ENCODE measurements at places on chromosomes 16 and 17.

DNA sequence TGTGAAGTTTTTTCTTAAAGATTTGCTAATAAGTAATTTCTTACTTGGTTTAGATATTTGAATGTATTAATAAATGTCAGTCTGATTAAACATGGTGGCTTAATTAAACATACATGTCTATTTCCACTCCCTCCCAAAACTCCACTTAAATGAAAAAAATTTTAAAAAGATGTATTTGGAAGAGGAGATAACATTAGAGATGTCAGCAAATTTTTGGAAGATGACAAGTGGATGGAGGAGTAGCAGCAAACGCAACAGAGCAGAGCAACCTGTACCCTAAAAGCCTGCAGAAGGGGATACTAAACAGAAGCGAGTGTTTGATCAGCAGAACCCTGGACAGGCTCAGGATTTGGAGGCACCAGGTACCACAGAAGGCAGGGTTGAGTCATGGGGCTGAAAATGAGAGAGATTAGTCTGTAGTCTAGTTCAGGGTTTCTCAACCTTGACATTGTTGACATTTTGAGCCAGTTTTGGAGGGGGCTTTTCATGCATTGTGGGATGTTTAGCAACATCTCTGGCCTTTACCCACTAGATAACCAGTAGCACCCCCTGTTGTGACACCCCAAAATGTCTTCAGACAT, 17.8 kb downstream of the LUC7L3 start:
- DNase-seq: no peak

DNA sequence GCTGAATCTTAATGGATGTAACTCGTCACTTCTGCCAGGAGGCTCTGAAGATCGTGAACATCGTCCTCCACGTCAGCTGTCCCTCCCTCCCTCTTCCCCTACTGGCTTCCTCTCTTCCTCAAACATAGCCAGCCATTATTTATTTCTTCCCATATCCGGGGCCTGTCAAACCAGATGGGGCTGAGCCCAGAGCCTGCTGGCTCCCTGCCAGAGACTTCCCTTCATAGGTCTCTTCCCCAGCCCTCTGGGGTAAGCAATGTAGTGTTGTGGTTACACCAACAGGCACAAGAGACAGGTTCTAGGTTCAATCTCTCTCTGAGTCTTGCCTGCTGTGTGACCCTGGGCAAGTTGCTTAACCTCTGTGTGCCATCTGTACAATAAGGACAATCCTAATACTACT, 40.1 kb upstream of the ZFP90 start:
- no peak for DNase-seq

DNA sequence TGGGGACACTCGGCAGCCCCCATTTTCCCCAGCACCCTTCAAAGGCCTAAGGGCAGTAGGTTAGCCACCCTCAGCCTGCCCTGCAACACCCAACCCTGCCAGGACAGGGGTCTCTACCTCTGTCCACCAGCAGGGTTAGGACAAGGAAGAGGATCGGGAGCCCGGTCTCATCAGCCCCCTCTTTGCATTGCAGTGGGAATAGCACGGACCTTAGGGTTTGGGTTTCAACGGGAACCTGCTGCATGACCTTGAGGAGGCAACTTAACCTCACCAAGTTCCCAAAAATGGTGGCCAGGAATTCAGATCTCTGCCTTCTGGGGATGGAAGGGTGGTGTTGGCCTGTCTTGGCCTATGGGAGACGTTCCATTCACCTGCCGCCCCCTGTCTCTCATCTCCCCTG, 20.2 kb upstream of the SPPL2C start:
- DNase-seq: no peak

DNA sequence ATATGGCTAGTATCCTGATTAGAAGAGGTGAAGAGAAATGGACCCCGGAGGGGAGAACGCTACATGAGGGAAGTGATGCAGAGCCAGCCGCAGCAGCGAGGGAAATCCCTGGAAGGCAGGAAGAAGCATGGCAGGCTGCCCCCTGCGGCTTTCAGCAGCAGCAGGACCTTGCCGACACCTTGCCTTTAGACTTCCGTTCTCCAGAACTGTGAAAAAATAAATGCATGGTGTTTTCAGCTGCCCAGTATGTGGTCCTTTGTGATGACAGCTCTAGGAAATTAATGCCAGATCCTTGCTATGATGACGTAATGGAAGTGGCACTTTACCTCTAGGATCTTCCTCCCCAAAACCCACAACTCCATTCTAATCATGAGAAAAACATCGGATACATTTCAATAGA, 9.7 kb upstream of the ZFP1 start:
- DNase-seq: peak; percentile 32

DNA sequence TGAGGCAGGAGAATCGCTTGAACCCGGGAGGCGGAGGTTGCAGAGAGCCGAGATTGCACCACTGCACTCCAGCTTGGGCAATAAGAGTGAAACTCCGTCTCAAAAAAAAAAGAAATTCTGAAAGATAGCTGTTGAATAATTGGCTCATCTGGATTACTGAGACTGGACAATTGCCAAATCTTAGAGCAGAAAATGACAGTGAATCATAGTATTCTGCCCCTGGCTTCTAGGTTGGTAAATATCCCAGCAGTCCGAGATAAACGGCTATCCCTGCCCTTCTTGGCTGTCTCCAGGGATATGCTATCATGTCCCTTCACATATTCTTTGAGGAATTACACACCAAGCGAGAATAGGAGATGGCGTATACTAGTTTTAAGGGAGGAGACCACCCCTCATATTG, 35.5 kb upstream of the METTL16 start:
- DNase-seq: no peak

GRCh38 chr16:1381612-1382406, 30.1 kb downstream of the GNPTG start:
- no peak for DNase-seq

DNA sequence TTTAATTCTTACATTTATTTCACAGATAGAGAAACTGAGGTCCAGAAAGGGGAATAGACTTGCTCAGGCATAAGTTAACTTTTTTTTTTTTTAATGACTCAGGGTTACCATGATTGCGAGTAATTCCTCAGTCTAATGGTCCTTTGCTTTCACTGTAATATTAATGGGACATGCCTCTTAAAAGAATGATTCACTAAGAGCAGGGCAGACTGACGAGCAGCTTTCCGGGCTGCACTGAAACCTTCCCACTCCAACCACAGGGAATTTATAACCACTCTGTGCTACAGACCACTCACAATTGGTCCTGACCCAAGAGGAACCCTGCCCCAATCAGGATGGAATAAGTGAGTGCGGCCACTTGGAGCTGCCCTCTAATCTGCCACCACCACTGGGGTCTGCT, 5.7 kb downstream of the HOXB2 start:
- DNase-seq: no peak

GRCh38 chr17:67649891-67650290, 67.8 kb upstream of the NOL11 start:
- DNase-seq: no peak

DNA sequence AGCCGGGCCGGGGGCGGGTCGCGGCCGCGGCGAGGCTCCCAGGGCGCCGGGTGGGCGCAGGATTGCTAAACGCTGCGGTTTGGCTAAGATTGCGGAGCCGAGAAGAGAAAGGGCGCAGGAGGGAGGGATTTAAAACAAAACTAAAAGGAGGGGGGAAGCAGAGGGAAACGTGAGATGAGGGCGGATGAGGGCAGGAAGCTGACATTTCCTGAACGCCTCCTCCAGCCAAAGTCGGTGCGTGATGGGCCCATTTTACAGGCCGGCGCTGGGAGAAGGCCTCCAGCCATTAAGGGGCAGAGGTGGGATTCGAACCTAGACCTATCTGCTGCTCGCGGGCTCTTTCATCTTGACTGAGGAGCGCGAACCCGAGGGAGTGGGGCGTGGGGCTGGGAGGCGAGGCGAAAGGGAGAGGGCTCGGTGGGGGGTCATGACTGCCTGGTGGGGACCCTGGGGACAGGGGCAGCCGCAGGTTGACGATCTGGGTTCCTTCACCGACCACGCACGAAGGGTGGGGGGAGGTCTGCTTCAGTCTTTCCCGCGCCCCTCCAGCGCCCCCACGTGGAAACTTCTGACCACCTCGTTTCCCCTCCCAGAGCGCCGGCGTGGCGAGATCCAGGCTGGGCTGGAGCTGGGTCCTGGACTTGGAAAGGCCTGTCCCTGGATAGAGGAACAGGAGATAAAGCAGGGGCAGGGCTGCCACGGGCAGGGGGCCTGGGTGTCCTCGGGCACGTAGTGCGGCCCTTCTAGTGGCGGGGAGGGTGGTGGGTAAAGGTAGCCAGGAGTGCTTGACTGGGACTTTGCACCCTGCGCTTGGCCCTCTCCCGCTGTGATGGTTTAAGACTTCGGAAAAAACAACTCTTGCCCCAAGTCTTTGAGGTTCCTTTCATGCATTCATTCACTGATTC, 3.8 kb upstream of the TAC4 start:
- peak; percentile 76 for DNase-seq

DNA sequence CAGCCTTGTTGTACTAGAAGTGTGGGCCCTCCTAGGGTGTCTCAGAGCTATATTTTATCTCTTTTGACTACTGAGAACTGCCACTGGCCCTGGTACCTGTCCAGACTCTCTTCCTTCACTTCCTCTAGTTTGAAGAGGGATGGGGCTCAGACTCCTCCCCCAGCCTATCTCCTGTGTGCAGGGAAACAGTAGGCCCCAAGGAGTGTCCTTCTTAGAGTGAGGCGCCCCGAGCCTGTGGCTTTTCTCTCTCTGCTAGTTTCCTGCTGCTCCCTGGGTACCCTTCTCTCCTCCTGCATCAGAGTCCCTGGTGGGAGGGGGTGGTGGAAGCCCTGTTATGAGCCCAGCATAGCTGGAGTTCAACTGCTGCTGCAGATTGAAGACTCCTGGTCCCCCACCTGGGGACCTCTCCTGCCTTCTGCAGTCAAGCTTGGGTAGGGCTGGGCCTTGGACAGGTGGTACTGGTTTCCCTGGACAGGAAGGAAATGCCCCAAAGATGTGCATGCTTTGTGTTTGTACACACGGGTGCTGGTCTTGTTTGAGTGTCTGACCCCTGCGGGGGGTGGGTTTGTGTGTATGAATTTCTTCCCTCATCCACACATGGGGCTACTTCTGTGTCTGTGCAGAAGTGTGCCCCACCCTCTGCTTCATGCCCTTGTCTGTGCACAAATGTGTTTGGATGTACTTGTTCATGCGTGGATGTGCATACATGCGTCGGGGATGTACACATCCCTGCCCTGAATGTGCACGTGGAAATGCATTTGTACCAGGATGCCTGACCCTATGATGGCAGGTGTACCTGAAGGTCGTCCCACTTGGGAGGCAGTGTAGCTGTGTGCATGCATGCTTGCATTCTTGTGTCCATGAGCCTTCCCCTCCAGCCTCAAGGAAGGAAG, 6.9 kb downstream of the RARA start:
- DNase-seq: no peak

DNA sequence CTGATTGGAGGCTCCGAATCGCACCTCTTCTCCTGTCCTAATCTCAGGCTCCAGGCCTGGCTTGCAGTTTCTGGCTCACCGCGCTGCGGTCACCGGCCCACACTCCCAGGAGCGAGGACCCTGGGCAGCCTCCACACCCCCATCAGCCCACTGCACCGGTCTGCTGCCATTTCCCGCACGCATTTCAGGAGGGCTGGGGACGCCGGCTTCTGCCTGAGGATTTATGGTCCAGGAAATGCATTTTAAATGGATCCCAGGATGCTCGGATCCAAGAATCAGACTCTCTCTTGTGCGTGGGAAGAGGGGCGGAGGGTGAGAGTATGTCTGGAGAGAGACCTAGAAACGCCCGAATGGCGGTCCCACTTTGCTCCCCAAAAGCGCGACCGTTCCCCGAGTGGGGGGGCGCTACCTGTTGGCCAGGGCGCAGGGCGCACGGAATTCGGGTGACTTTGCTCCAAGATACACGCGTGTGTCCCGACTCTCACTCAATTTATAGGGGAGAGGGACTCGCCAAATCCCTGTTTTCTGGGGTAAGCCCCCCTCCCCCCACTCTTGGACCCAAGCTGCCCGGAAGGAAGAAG, 817 bp upstream of the JPH3 start:
- no peak for DNase-seq

DNA sequence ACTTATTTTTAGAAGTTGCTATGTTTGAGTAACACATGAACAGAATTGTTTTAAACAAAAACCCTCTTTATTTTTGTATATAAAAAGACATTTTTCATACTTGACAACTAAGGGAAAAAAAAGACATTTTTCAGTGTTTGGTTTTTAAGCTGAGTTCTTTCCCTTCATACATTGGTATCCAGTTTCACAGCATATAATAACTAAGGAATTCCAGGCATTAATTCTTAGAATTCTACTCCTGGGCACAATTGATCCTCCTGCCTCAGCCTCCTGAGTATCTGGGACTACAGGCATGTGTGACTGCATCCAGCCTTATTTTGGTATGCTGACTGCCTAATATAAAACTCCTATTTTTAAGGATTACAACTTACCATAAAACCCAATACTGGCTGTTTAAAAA, 8.4 kb downstream of the FBXO47 start:
- no peak for DNase-seq

DNA sequence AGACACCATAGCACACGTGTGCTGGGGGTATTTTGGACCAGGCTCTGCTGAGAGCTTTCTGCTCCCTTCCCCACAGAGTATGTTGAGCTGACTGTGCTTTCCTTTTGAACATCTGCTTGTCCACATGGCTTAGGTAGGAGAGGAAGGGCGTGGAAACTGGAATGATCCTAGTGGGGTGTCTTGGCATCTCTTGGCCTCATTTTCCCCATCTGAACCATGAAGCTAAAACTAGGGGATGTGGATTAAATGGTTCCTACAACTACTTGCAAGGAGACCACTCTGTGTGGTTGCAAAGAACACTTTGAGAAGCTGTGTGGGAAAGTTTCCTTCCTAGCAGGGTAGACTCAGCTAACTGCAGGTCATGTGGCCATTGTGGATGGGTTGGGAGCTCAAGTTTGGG, 6.7 kb upstream of the NLRC5 start:
- no peak for DNase-seq

DNA sequence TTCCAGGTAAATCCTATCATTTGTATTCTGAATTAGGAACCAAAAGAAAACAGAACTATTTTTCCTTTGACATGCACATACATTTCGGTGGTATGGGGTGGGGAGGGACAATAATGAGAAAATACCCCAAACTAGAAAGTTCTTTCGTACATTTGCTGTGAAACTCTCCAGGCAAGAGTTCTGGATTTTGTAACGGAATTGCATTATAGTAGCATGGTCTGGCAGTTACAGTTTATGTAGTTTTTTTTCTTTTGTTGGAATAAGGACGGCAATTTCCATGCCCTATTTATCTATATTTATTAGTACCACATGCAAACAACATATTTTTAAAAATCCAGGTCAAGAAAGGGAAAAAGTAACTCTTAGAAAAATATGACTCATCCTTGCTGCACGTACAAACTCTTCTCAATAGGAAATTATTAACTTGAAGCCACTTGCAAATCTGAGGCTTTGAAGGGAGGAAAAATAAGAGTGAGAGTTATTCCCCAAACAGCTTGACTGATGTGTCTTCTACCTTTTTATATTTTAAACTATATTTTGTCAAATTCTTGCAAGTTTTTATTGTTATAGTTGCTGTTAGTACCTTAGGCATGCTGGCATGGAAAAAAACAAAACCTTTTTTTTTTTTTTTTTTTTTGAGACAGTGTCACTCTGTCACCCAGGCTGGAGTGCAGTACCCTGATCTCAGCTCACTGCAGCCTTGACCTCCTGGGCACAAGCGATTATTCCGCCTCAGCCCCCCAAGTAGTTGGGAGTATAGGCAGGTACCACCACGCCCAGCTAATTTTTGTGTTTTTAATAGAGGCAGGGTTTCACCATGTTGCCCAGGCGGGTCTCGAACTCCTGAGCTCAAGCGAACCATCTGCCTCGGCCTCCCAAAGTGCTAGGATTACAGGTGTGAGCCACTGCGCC, 69.3 kb downstream of the WWP2 start:
- no peak for DNase-seq

- DNase-seq: peak; percentile 59
Measured at GRCh38 chr16:84970447-84971127, 40.7 kb downstream of the ZDHHC7 start.

GRCh38 chr17:1374431-1375177, 25.4 kb downstream of the YWHAE start:
- DNase-seq: peak; percentile 26

Measured in immature natural killer cell (primary cell).